ENCODE measurements at places on chromosomes 3 and 15.

DNA sequence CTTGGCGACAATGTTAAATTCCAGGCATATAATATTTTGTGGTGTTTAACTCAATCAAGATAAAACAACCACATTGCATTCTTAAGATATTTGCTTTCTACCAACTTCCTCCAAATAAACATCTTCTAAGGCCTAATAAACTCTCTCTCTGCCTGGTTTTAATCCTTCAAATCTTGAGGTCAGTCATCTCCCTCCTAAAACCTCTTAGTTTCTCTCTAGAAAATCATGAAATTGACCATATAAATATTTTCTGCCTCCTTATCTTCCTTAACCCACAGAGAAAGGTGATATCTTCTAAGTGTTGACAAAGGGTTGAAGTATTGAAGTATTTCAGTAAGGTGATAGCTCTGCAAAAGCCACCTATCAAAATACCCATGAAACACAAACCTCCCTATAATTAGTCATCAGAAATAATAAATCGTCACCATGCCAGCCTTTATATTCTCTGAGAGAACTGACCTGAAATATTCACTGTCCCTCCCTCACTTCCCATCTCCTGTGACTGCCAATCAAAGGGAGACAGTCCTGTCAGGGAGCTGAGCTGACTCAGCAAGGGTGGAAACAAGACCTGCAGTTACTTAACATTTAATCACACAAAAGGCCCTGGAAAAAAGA, 1261.1 kb downstream of the ROBO1 start:
- no peaks in the 10 kb centered on the region for H3K36me3 ChIP-seq
- H3K4me1 ChIP-seq = peaks cover 7% of the 10 kb centered on the region
- no peak for DNase-seq
- peaks cover 6% of the 10 kb centered on the region for H3K27me3 ChIP-seq
- H3K27ac ChIP-seq = peak overlapping the region; percentile 0

DNA sequence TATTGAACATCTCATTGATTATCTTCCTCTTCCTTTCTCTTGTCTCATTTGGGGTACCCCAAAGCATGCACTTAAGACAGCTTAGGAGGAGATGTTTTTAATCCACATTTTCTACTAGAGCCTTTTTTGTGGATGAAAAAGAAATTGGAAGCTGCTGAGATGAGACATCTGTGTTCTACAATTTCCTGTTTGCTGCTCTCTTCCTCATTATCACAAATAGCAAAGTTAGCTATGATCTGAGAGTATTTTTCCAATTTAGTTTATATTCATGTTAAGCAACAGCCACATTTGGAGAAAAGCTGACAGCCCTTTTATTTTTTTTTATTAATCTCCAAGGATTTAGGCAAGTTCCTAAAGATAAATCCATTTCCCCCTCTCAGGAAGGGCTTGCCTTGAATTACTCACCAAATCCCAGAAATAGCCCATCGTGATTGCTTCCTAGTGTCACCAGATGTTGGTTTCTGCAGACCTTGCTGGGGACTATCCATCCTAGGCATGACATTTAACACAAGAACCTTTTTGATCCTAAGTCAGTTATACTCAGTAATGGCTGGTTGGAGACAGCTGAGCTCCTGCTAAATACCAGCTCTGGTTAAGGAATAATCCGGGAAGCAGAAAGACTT, 70.8 kb upstream of the FILIP1L start:
- H3K27me3 ChIP-seq = no peaks in the 10 kb centered on the region
- no peak for DNase-seq
- H3K27ac ChIP-seq = no peak overlapping the region
- H3K4me3 ChIP-seq = no peak overlapping the region
- peaks cover 13% of the 10 kb centered on the region for H3K4me1 ChIP-seq

DNA sequence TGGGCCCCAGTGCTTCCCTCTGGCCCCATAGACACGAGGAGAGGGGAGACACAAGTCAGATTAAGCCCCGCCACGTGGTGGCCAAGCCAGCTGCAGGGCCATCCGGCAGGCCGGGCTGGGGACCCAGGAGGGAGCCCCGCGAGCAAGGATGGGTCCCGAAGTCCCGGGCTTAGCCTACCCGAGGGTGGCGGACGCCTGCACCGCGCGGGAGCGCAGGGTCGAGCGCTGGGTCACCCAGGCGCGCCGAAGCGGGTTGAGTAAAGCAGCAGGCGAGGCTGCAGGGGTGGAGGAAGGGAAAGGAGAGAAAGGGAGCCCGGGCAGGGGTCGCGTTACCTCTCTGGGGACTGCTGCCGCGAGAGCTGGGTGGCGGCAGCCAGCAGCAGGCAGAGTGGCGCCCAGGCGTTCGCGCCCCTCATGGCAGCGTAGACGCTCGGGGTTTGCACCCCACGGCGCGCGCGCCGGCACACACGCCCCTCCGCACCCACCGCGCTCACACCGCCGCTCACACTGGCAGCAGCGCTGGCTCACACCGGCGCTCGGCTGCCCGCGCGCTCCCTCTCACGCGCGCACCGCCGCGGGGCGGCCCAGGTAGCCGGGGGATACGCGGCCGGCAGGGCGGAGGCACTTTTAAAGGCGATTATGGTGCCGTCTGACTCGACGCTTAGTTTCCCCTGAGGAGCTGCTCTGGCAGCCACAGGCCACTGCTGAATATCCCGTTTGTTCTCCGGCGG, at the start of gene PCOLCE2:
PCOLCE2 (minus strand) TSS at position 603 of the 731 bp plus-strand sequence; CDS start at position 416, 187 bp downstream.
- H3K4me3 ChIP-seq = peak within 1 kb of the TSS; percentile 91
- peak; percentile 35 for DNase-seq
- H3K27ac ChIP-seq = no peak within 1 kb of the TSS
- peaks cover 27% of the 10 kb centered on the region for H3K27me3 ChIP-seq
- no peaks in the 10 kb centered on the region for H3K36me3 ChIP-seq
- peaks cover 10% of the 10 kb centered on the region for H3K4me1 ChIP-seq

DNA sequence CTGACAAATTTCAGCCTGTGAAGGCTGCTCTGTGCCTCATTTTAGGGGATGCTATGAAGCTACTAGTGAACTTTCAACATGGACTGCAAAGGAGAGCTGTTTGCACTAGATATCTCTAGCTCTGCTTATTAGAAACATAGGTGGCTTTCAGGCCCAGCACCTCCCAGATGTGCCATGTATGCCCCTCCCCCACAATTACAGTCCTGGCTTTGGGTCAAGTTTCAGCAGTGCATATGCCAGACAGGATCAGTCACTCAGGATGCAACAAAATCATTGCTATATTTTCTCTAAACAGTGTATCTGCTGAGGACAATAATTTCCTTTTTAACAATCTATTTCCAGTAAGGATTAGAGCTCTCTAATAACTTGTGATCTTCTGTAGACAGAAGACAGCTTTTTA, 178.8 kb upstream of the STAC start:
- H3K4me3 ChIP-seq = no peak overlapping the region
- peaks cover 3% of the 10 kb centered on the region for H3K27me3 ChIP-seq
- no peaks in the 10 kb centered on the region for H3K36me3 ChIP-seq
- DNase-seq = no peak

GRCh38 chr15:41982133-41982930, 10.0 kb upstream of the EHD4 start:
- no peak overlapping the region for H3K4me3 ChIP-seq
- DNase-seq = no peak
- H3K4me1 ChIP-seq = no peaks in the 10 kb centered on the region

DNA sequence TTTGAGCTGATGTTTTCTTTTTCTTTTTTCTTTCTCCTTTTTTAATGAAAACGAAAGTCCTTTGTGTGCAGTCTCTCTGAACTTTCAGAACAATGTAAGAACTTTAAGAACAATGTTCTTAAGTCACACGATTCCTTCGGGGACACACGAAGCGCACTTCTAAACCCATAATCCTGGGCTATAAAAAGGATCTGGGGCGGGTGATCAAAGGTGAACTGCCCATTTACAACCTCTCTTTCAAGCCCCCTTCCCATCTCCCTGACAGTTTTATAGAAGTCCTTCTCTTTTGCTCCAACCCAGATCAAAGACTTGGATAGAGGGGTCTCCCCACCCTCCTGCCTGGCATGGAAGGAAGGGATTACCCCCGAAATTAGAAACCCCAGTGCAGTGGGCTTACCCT, 126.8 kb downstream of the BDH1 start:
- H3K4me3 ChIP-seq = no peak overlapping the region
- H3K36me3 ChIP-seq = no peaks in the 10 kb centered on the region
- H3K27me3 ChIP-seq = peaks cover 4% of the 10 kb centered on the region
- H3K27ac ChIP-seq = no peak overlapping the region

- no peak for DNase-seq
- no peaks in the 10 kb centered on the region for H3K36me3 ChIP-seq
- H3K4me3 ChIP-seq = no peak overlapping the region
- H3K27ac ChIP-seq = no peak overlapping the region
- H3K27me3 ChIP-seq = no peaks in the 10 kb centered on the region
- H3K4me1 ChIP-seq = peaks cover 18% of the 10 kb centered on the region
Measured at GRCh38 chr15:99433757-99434450, 131.9 kb upstream of the MEF2A start.

- no peak overlapping the region for H3K27ac ChIP-seq
- no peak overlapping the region for H3K4me3 ChIP-seq
- peaks cover 3% of the 10 kb centered on the region for H3K27me3 ChIP-seq
- H3K4me1 ChIP-seq = peaks cover 22% of the 10 kb centered on the region
- peak; percentile 84 for DNase-seq
Measured at GRCh38 chr3:50542177-50543034, 25.1 kb downstream of the C3orf18 start.

DNA sequence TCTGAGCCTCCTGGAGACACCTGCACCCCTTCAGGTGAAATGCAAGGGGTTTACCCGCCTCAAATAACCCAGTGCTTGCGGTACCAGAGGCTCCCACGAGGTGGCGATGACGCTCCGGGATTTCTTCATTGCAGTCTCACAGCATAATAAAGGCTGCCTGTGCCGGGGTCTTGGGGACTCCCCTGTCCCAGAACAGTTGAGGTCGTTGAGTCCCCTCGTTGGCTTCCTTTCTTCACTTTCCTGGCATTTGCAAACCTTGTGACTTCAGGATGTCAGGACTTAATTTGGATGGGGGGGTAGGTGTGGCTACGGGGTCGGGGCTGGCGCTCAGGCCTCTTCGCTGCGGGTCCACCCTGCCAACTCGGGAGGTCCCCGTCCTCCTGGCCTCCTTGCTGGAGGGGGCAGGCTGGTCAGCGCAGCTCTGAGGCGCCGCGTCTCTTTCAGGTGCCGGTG, 1.3 kb downstream of the GNAT1 start:
- H3K4me3 ChIP-seq = no peak overlapping the region
- peaks cover 26% of the 10 kb centered on the region for H3K27me3 ChIP-seq
- no peaks in the 10 kb centered on the region for H3K36me3 ChIP-seq
- DNase-seq = peak; percentile 94
- H3K27ac ChIP-seq = no peak overlapping the region
- peaks cover 8% of the 10 kb centered on the region for H3K4me1 ChIP-seq

- DNase-seq = no peak
- no peak overlapping the region for H3K4me3 ChIP-seq
- no peaks in the 10 kb centered on the region for H3K36me3 ChIP-seq
- H3K27me3 ChIP-seq = peaks cover 51% of the 10 kb centered on the region
Measured at GRCh38 chr3:13077431-13078162, 4.4 kb upstream of the IQSEC1 start.

GRCh38 chr3:104933972-104934371, 432.7 kb upstream of the ALCAM start:
- DNase-seq = no peak
- no peaks in the 10 kb centered on the region for H3K4me1 ChIP-seq
- H3K27ac ChIP-seq = no peak overlapping the region
- H3K27me3 ChIP-seq = no peaks in the 10 kb centered on the region

GRCh38 chr15:64807751-64808222, 17.7 kb downstream of the PIF1 start:
- H3K27ac ChIP-seq = no peak overlapping the region
- no peak overlapping the region for H3K4me3 ChIP-seq
- no peaks in the 10 kb centered on the region for H3K36me3 ChIP-seq
- peaks cover 27% of the 10 kb centered on the region for H3K4me1 ChIP-seq
- H3K27me3 ChIP-seq = peaks cover 6% of the 10 kb centered on the region
- no peak for DNase-seq

- DNase-seq = no peak
- H3K4me3 ChIP-seq = no peak overlapping the region
- peaks cover 17% of the 10 kb centered on the region for H3K4me1 ChIP-seq
- H3K27me3 ChIP-seq = peaks cover 2% of the 10 kb centered on the region
Measured at GRCh38 chr15:100801256-100801900, 78.3 kb upstream of the ALDH1A3 start.

GRCh38 chr15:51765751-51766150, 14.4 kb downstream of the TMOD2 start:
- peaks cover 28% of the 10 kb centered on the region for H3K4me1 ChIP-seq
- no peak for DNase-seq
- H3K27ac ChIP-seq = peak overlapping the region; percentile 64
- H3K27me3 ChIP-seq = no peaks in the 10 kb centered on the region
- peak overlapping the region; percentile 11 for H3K4me3 ChIP-seq
- H3K36me3 ChIP-seq = peaks cover 7% of the 10 kb centered on the region

DNA sequence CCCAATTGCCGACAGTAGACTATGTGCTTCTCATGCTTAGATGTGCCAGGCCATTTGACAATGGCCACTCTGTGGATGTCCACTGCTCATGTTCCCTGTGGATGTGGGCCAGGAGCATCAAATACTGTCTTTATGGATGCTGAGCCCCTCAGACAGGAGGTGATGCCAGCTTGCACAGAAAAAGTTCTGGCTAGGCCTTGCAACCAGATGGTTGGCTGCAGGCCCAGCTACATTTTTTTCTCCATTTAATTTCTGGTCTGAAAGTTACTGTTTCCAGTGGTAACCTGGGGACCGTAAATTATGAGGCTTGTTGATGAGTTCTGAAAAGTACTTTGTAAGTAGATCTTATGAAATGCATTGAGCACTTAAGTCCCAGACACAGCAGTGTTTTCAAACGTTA, 228.5 kb downstream of the CHL1 start:
- no peak overlapping the region for H3K27ac ChIP-seq
- H3K27me3 ChIP-seq = peaks cover 2% of the 10 kb centered on the region
- DNase-seq = no peak
- H3K4me3 ChIP-seq = no peak overlapping the region

- H3K27ac ChIP-seq = peak overlapping the region; percentile 81
- DNase-seq = no peak
- peaks cover 26% of the 10 kb centered on the region for H3K4me1 ChIP-seq
- H3K27me3 ChIP-seq = peaks cover 2% of the 10 kb centered on the region
Measured at GRCh38 chr15:40054855-40055575, 16.0 kb upstream of the SRP14 start.

DNA sequence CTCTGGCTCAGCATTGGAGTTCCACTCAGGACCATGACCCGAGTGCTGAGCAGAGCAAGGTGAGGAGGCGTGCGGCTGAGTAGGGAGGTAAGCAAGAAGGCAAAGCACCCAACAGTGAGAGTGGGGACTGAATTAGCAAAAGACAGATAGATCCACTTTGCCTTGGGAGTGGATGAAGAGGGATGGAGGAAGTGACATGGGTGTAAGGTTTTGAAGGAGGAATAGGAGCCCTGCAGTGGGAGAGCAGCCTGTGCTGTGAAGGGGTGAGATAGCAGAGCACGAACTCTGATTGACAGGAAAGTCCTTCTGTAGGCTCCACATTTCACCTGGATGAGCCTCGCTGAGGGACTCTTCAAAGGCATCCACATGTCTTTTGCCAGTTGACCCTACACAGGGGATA, 522.6 kb downstream of the NTRK3 start:
- no peak overlapping the region for H3K27ac ChIP-seq
- no peaks in the 10 kb centered on the region for H3K27me3 ChIP-seq
- no peaks in the 10 kb centered on the region for H3K36me3 ChIP-seq
- H3K4me3 ChIP-seq = no peak overlapping the region
